ENCODE measurements at places on chromosomes 16 and 17.

DNA sequence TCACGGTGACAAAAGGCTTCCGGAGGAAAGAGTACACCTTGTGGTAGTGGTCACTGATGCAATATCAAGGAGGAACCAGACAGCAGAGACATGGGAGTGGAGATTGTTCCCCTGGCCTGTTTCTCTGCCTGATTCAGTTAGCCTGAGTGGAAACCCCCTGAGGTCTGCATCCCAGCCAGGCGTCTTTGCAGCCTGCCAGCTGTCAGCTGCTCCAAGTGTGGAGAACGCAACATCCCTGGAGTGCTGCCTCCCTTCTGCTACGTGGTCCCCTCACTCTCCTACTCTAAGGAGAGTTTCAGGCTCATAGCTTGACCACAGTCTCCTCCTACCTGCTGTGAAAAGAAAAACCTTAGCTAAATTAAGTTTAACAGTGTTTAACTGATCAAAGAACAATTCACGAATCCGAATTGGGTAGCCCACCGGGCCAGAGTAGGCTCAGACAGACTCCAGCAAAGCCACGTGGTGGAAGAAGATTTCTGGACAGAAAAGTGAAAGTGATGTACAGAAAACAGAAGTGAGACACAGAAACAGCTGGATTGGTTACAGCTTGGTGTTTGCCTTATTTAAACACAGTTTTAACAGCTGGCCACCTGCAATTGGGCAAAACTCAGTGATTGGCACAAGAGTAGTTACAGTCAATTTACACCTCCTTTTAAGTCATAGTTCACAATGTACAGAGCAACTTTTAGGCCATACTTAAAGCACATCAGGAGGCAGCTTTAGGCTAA is 188.6 kb downstream of the DNAH9 start:
- DNase-seq: no peak

DNA sequence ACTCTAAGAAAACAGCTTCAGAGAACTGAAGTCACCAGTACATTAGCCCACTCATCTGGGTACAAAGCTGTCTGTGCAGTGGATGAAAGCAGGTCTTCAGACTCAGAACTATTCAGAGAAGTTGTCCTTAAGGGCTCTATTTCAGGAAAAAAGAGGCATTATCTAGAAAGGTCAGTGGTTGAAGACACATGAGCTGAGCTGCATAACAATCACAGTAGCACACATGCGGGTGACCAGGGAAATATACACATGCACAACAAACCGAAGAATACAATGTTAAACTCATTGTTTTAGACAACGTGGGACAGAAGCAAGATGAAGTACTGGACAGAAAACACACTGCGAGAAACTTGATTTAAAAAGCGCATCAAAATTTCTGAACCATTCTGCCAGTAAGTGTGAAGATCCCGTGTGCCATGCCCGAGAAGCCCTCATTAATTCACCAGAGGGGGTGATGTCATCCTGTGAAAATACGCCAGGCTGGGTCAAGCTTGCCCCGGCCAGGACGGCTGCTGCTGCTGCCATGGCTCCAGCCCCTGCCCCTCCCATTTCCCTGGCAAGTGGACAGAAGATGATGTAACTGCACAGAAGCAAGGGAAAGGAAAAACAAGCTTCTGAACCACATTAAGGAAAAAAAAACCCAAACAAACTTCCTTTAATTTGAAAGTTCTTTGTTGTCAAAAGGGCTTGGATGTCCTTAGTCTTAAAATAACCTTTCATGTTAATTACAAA is 10.1 kb downstream of the DYNC1LI2 start:
- no peak for DNase-seq

DNA sequence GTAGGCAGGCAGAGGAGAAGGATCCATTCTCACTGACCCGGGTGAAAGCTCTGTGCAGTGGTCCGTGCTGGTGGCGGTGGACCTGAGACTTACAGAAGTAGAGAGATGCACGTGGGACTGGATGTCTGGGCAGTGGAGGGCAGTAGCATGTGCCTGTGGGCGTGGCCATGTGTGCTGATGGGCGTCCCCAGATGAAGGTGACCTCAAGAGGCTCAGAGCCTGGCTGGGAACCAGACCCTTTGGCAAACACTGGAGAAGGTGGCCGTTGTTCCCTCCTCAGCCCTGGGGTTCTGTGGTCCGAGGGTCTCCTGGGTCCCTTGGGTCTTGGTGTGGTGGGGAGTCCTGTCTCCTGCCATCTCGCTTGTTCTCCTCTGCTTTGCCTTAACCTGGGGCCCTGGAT is 15.6 kb downstream of the WSCD1 start:
- no peak for DNase-seq

DNA sequence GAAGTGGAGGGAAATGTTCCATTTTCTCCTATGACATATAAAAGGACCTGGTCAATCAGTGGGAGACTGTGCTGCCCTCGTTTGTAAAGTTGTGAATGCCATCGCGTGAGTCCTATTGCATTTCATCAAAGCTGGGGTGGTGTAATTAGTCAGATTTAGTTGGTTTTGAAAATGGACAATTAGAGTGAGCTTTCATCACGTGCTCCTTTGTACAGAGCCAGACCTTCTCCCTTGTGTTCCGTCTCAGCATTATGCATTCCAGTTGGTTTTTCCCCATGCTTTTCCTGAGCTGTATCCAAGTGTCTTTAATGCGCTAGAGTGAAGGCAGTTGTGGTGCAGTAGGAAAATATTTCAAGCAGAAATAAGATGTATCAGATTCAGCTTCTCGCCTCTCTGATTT is 10.4 kb downstream of the SEC14L1 start:
- DNase-seq: no peak

GRCh38 chr17:62024866-62025265 is 40.2 kb downstream of the MED13 start:
- no peak for DNase-seq

GRCh38 chr17:77383613-77384608 is 243.1 kb downstream of the SEC14L1 start:
- no peak for DNase-seq

DNA sequence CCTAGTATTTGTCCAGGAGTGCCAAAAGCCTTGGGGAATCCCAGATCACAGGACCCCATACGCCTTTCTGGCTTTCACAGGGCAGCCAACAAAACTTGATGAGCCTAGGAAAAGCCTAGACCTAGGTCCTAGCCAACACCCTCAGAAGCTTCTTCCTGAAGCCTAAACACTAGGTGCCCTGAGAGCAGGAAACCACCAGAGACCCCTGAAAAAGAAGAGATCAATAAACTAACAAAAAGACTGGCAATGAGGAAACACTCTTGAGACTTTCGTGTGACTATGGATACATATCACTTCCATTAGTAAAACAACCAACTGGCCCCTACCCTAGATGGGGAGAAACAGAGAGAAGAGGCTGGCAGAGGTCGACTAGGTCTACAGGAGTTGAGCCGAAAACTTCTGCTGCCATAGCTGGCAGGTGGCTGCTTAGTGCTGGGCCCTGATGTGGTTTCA is 1.2 kb downstream of the ORMDL3 start:
- no peak for DNase-seq
